Natural killer cell treated with Interleukin-12 subunit alpha and Interleukin-12 subunit beta and Interleukin-15 and Interleukin-18, amount 100 ng/mL, for 72 hours (primary cell): ENCODE measurements at places on chromosomes 5 and 9. TPM values are rescaled to one million over a fixed set of nuclear protein-coding genes. Genes with fewer than 3 reads are reported as not detected.

Gene IL13
- total RNA-seq = 19.6 TPM

Gene NTRK2
- total RNA-seq = 0.24 TPM

Gene HAND1
- total RNA-seq = not detected

Gene PCSK1
- total RNA-seq = not detected

Gene TMEM174
- total RNA-seq = not detected

Gene PALM2AKAP2
- total RNA-seq = not detected

Gene WNT8A
- total RNA-seq = not detected

Gene POU5F2
- 4.9 TPM for total RNA-seq

Gene GHR
- not detected for total RNA-seq

Gene LEAP2
- total RNA-seq = 2.7 TPM

Gene PAEP
- total RNA-seq = not detected

Gene PRKAA1
- total RNA-seq = 92.3 TPM

Gene AIF1L
- not detected for total RNA-seq

Gene PGM5
- not detected for total RNA-seq

Gene SLC45A2
- 0.56 TPM for total RNA-seq

Gene PCDHB2
- total RNA-seq = not detected

Gene UHRF2
- total RNA-seq = 104 TPM

Gene FBXW11
- 47.3 TPM for total RNA-seq

Gene SPINK13
- not detected for total RNA-seq

Gene GFI1B
- not detected for total RNA-seq

Gene TRIM36
- total RNA-seq = 0.08 TPM

Gene C5orf24
- total RNA-seq = 34.5 TPM

Gene FNIP1
- total RNA-seq = 27.5 TPM

Gene TRPM6
- total RNA-seq = 1.6 TPM
